Vagina (tissue), 2 donors: ENCODE measurements at places on chromosomes 2 and 18. TPM values are rescaled to one million over a fixed set of nuclear protein-coding genes. Genes with fewer than 3 reads are reported as not detected.

GRCh38 chr2:71129902-71130151 lies 202 bp downstream of the MCEE start:
- no peak for DNase-seq

- DNase-seq: no peak
Measured at GRCh38 chr2:37550190-37550589, 121.3 kb downstream of the CDC42EP3 start.

MYO3B gene
- total RNA-seq: 0.49 TPM

ZRANB3 gene
- 1.5 TPM for total RNA-seq

UGT1A3 gene
- not detected for total RNA-seq

SERPINB4 gene
- total RNA-seq: 77.3 TPM
